ENCODE measurements at places on chromosomes 16 and 17.

- peak; percentile 13 for DNase-seq
Observed at GRCh38 chr16:86874141-86874540, 295.8 kb downstream of the FOXL1 start.

DNA sequence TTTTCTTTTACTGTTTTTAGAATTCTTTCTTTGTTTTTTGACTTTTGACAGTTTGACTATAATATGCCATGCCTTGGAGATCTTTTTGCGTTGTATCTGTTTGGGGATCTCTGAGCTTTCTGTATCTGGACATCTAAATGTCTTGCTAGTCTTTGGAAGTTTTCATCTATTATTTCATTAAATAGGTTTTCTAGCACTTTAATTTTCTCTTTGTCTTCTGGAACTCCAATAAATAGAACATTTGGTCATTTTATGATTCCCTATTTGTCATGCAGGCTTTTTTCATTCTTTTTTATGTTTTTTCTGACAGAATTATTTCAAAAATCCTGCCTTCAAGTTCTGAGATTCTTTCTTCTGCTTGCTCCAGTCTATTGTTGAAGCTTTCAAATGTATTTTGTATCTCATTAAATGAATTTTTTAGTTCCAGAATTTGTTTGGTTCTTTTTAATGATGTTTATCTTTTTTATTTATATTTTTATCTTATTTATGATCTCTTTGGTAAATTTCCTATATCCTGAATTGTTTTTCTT, 201.4 kb downstream of the CHD9NB start:
- DNase-seq = no peak

DNA sequence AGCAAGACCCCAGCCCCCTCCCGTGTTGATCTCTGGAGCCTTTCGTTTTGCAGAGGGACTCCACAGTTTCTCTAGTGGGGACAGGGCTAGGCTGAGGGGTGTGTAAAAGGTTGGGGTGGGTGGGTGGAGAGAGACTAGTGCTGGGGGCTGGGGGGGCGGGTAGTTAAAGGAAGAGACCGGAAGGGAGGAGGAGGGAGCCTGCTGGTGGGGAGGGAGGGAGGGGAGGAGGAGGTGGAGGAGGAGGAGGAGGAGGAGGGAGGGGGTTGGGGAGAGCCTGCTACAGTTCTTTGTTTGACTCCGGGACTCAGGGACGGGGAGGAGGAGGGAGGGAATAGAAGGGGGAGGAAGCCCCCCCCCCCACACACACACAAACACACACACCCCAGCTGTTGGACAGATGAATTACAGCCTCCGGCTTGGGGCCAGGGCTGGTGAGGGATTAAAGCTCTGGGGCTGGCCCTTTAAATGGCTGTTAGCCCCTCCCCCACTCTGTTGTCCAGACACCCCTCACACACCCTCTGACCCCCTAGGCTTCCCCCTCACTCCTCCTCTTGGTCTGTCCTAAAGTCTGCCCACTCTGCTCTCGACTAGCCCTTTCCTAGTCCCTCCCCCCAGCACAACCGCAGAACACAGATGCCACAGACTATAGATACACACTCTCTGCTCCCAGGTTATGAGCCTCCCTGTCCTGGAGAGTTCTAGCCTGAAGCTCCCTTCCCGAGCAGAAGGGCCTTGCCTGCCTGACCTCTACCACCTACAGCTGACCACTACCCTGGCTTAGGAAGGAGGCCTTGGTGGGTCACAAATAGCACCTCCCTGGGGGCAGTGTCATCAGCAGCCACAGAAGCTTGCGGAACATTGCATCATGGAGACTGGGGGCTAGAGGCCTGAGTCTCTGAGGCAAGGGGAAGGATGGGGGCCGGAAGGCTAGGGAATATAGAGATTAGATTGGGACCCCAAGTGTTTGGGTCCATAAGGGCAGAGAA, 4.4 kb downstream of the KDM6B start:
- peak; percentile 73 for DNase-seq

GRCh38 chr16:11377154-11377553, 31.9 kb downstream of the RMI2 start:
- DNase-seq = no peak

- DNase-seq = peak; percentile 56
Observed at GRCh38 chr16:88453611-88454522, 787 bp downstream of the ZFPM1 start.

GRCh38 chr17:49564638-49565037, 11.0 kb upstream of the NXPH3 start:
- no peak for DNase-seq

DNA sequence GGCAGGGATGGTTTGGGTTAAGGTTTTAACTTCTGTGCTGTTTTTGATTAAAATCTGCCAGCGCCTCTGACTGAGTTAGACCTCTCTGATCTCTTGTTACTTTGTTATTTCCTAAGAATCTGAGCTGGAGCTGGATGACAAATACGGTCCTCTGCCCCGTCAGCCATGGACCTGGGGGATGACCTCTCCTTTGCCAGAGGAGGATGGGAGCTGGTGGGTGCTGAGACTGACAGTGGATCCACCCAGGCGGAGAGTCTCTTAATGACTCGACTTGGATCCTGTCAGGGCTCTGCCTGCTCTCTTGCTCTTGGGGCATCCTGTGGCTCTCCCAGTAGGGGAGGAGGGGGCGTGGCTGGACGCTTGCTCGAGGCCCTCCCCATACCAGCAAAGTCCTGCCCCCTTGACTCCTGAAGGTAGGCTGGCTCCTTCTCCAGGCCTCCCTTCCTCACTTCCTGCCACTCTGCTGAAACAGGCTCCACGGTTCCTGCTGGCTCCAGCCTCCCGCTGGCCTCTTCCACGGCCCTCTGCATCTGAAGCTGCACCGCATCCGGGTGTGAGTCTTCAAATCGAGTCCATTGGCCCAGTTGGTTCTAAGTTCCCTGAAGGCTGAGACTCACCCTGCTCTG, 24.8 kb upstream of the MAP3K14 start:
- peak; percentile 90 for DNase-seq

GRCh38 chr17:71237903-71238538, 882.8 kb upstream of the SOX9 start:
- peak; percentile 53 for DNase-seq

DNA sequence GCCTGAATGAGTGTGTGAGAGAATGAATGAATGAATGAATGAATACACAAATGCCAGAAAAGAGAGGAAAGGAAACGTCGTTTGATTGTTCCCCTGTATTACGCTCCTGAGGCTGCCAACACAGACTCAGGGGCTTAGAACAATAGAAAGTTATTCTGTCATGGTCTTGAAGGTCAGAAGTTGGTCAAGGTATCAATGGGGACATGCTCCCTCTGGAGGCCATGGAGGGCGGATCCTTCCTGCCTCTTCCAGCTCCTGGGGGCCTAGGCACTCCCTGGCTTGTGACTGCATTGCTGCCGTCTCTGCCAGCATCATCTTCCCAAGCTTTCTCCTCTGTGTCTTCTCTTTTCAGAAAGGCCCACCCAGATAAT, 1.5 kb upstream of the SLC38A8 start:
- peak; percentile 22 for DNase-seq

- DNase-seq = peak; percentile 98
Observed at GRCh38 chr17:10114931-10115535, 83.4 kb downstream of the GAS7 start.

- DNase-seq = no peak
Observed at GRCh38 chr17:21186399-21187187, 27.4 kb downstream of the TMEM11 start.

DNA sequence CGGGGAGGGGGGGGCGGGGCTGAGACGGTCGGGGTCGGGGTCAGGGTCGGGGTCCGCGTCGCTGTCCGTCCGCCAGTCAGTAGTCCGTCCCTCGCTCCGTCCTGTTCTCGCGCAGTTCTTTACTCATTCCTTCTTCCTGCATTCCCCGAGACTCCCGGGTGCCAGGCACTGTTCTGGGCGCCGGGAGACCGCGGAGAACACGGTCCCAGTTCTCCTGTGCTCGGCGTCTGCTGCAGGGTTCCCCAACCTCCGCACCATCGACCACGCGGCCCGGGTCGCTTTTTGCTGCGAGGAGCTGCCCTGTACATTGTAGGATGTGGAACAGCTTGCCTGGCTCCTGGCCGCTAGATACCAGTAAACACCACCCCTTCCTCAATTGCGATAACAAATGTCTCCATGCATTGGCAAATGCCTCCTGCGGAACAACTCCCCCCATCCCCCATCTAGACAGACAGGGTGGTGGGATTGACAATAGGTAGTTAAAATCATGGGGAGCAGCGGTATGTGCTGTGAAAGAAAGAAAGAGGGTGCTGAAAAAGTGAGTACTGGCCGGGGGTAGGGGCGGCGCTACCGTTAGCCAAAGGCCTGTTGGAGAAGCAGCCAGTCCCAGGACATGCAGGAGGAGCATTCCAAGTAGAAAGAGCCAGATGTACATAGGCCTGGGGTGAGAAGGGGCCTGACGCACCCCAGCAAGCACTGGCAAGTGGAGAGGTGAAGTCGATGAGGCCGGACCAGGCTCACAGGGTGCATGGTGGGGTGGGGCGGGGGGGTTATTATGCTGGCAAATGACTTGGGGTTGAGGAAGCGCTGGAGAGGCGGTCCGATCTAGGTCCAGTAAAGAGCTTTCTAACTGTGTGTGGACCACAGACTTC, 631 bp downstream of the TRAF7 start:
- peak; percentile 70 for DNase-seq

GRCh38 chr17:31845291-31845690, 13.8 kb downstream of the COPRS start:
- DNase-seq = no peak

DNA sequence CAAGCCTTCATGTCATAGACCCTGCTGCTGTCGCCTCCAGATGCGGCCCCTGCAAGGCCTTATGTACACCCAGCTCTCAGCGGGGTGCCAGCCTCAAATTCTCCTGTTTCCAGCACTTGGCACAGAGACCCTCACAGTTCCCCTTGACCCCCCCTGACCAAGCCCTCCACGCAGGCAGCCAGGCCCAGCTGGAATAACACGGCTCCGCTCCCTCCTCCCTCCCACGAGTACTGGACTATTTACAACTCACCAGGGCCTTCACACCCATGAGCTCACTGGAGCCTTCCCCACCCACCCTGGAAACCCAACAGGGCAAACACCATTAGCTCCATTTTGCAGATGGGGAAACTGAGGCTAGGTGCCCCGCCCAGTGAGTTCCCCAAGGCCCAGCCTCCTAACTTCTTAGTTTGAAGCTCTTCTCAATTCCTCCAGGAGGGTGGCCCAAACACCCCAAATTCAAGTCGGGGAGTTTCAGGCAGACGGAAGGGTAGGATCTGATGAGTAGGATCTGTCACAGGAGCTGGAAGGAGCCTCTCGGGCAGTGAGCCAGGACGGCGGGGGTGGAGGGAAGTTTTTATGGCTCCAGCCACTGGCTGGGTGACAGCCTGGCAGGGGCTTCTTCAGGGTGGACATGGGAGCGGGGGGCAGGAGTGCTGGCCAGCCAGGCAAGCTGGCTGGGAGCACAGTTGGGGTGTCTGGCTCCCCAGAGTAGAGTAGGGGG, 17.5 kb upstream of the DLX4 start:
- DNase-seq = no peak

DNA sequence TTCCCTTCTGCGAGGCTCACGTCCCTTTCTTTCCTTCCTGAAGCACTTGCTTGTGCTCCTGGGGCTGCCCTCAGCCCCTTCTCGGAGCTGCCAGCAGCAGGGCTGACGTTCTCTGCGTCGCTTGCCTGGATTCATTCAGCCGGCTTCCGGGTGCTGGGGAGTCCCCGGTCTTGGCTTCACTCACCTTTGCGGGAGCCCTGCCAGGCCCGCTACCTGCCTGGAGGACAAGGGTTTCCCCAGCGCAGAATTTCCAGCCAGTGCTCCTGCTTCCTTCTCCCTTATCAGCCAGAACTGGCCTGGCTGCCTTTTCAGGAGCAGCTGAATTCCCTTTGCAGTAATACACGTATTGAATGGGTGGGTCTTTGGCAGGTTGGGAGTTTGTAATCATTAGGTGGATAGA, 22.1 kb upstream of the IL17C start:
- DNase-seq = no peak

GRCh38 chr17:65328567-65328966, 191.4 kb downstream of the RGS9 start:
- DNase-seq = no peak

DNA sequence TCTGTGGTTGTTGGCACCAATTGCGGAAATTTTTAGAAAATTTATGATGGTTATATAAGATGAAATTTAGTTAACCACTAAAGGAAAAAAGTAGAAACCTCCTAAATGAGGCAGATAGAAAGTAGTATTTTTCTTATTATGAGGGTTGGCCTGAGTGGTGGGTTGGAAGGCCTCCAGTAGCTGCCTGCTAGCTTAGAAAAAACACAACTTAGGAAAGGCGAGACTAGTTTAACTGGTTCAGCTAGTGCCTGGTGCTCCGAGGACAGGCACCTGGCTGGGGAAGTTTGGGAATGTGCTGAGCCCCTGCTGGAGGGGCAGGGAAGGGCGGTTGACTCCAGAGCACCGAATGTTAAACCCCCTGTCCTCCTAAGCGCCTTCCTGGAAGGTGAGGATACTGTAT, 19.9 kb downstream of the LDHD start:
- DNase-seq = no peak

DNA sequence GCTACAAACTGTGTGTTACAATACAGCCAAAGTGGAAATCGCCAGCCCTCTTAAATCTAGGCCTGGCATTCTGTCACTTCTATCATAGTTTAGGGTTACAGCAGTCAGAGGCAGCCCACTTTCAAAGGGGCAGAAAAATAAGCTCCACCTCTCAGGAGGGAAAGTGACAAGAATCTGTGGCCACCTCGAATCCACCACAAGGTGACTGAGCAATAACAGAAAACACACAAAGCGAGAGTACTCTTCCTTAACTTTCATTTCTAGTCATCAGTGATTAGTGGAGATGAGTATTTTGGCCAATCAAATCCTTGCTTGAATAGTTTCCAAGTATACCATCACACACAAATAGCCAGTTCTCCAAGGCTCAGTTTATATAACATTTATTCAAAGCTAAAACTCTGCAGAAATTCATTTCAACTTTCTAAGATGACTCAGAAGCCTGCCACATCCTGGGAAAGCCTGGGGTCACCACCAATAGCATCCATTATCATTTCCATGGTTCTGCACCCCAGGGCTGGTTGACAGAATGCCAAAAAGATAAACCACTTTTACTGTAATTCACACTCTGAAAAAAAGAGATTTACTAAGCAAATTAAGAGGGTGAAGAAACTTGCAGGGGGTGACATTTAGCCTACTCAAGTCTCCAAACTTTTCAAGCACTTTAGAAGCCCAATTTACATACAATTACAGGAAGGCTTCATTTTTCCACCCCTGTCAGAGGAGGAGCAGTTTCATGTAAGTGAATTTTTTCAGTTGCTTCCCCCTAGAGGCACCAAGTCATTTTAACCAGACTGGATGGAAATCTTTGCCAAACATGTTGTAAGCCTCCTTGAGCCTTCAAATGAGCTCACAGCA, 66.8 kb downstream of the SALL1 start:
- no peak for DNase-seq
